Putamen (tissue), 1 donor: ENCODE measurements at places on chromosomes 3 and 15.

DNA sequence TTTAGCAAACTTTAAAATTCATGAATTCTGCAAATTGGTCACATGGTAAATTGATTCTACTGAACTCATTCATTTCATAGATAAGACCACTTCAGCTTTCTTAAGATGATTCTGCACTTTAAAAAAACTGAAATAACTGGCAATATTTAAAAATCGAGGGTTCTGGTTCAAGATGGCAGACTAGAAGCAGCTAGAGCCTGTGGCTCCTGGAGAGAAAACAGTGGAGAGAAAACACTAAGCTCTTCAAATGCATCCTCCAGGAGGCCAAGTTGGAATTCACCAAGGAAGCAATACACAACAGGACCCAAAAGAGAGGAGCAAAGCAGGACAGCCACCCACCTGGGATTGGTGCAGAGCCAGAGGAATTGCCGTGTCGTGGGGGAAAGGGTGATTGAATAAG, 132.1 kb downstream of the SPATA16 start:
- DNase-seq: no peak

- no peak for DNase-seq
Observed at GRCh38 chr3:124056846-124057245, 64.9 kb upstream of the ROPN1 start.

DNA sequence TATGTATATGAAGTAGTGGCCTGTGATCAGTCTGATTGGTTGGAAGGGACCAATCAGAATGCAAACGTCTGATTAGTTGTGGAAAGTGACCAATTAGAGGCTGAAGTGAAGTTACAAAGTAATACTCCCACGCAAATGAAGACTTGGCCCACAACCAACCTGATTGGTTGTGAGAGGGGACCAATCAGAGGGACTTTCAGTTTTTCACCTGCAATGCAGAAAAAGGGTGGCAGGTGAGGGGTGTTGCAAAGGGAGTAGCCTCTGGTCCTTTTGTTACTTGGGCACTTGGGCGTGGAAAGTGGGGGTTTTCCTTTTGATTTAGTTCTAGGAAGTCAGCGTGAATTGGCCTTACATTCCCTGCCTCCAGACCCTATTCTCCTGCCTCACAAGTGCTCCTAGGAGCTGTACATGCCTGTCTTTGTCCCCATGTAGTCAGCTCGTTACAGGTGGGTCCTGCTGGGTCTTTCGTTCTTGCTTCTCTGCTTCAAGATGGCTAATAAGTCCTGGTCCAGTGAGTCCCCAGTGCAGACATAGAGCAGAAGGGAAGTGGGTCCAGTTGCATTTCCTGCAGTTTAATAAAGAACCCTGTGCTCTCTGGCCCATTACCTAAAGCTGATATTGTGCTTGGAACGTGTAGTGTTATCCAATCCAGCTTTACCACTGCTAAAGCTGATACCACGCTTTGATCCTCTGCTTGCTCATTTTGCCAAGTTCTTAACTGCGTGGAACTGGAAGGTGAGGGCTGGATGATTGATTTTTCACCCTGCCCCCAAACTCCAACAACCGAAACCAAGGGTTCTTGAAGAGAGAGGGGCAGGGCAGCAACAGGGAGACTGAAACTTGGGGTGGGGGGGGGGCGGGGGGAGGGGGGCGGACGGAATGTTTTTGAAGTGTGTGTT, 46.0 kb upstream of the CD47 start:
- no peak for DNase-seq

- DNase-seq: no peak
Observed at GRCh38 chr3:71488882-71489281, 94.6 kb downstream of the FOXP1 start.

DNA sequence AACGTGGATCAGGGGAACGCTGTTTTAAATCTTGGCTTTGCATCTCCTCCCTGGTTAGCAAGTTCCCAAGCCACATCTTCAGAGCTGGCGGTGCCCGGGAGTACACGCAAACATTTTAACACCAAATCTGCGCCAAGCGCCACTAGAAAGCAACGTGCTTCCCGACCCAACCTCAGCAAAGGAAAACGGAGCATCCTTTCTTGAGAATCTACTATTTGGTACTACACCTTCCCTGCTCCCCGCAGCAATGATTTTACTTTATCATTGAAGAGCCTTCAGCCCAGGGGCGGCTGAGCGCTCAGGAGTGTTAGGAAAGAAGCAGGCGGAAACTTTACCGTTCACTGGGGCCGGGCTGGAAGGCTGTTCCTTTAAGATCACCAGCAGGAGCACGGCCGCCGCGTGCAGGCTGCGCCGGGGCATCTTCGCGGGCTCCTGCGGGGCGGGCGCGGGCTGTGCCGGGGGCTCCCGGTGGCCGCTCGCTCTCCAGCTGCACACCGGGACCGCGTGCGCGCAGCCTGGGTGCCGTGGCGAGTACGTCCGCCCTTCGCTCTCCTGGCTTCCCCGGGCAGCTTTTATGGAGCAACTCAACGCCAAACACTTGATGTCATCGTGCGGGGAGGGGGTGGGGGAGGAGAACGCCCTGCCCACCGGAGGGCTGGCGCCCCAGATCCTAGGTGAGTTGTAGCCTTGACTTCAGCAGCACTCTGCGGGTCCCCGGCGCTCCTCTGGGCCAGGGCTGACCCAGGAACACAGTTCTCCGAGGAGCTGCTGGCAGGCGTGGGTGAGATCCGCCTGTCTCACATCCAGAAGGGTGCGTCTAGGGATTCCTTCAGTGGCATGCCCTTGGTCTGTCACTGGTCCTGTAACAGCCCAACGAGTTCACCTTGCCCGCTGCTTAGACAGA, at the start of gene CA12:
TSS of gene CA12 (minus strand) at position 546 of the 904 bp plus-strand sequence. CDS start at position 420, 126 bp downstream.
- DNase-seq: no peak

- DNase-seq: no peak
Observed at GRCh38 chr3:178267158-178267844, 268.9 kb upstream of the KCNMB2 start.

DNA sequence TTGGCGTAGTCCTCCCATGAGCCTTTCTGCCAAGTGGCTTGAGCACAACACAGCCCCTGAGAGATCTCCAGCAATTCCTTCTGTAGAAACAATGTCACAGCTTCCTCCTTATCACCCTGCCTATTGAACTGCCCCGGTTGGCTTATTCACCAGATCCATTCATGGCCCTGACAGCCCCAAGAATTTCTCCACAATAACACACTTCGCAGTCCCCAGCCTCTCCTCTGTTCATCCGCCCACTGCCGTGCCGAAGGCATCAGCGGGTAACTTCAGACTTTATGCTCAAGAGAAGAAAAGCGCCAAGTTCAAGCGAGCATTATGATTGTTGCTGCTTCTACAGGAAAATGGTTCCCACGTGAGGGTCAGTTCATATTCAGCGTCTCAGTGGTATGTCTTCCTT, 403.9 kb downstream of the VPS13C start:
- DNase-seq: no peak

GRCh38 chr3:50347187-50347813, 1.8 kb upstream of the ZMYND10 start:
- DNase-seq: no peak

GRCh38 chr3:71129611-71130431, 453.7 kb downstream of the FOXP1 start:
- no peak for DNase-seq

DNA sequence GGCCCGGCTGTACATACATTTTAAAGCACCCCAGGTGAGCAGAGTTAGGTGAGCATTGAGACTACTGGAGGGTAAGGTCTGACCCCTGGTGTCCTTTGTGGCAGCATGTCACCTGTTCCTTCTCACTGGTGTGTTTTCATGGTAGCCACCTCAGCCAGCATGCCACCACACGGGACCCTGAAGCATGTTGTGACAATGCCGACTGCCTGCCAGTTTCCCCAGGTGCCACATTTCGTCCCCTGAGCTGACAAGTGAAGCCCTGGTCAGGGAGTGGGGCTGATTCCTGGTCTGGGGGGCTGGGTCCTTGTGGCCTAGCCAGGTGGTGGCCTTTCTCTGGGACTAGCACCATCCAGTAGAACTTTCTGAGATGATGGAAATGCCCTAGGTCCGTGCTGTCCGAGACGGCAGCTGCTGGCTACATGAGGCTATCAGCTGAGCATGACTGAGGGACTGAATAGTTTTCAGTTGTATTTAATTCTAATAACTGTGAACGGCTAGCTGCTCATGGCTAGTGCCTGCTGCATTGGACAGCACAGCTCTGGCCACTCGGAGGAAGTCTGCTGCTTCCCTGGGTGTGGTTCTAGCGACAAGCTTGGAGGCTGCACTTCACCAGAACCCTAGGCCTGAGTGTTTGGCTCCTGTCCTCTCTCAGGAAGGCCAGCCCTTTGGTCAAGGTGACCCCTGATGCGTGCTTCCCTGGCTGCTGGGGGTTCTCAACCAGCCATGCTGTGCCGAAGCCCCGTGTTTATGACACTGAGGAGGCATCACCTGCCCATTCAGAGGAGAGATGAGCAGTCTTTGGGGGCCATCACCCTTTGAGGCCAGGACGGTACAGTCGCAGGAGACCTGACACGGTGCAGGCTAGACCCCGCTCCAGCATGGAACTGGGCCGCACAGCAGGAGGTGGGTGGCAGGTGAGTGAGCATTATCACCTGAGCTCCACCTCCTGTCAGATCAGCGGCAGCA, 3.9 kb downstream of the C3orf22 start:
- DNase-seq: no peak
